ENCODE measurements at places on chromosomes 5 and 9.

GRCh38 chr9:119677811-119678505 lies 308.7 kb upstream of the BRINP1 start:
- no peak for DNase-seq

GRCh38 chr5:68182534-68182933 lies 33.0 kb upstream of the PIK3R1 start:
- DNase-seq, result no peak

DNA sequence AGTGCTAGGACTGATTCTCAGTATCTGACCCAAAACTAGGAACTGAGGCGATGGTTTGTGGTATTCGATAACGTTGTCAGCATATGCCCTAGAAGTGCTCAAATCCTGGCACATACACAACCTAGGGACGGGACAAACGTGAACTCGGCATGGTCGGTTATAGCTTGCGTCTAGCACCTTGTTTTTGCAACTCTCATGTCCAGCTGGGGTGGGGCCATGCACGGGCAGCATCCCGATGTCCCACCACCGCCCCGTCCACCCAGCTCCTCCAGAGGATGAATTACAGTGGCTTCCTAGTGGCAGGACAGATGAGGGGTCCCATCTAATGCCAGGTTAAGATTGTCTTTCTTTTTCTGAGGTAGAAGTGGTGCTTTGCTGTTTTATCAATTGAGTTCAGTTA lies 31.6 kb downstream of the PROP1 start:
- no peak for DNase-seq

DNA sequence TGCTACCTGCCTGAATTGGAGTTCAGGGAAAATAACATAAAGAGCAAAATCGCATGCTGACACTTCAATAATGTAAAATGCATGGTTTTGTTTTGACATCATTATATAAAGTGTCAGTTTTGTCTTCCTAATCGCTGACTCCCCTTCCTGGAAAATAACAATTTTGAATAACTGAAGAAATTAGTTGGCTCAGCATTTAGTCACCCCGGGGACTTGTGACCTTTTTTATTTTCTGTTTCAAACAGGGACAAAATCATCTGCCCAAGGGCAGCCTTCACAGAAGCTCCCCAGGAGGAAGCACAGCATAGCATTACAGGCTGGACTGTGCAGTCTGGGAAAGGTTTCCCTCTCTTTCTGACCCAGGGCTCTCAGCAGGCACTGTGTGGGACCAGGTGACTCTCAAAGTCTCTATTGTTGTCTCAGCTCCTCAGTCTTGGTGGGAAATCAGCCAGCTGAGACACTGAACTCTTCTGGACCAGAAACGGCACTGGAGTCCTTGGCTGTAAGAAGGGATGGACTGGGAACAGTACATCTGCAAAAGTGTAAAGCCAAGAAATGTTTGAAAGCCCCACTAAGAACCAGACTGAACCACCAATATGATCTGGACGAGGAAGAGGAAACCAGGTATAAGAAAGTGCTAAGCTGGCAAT lies 671.3 kb upstream of the KLF4 start:
- no peak for DNase-seq

DNA sequence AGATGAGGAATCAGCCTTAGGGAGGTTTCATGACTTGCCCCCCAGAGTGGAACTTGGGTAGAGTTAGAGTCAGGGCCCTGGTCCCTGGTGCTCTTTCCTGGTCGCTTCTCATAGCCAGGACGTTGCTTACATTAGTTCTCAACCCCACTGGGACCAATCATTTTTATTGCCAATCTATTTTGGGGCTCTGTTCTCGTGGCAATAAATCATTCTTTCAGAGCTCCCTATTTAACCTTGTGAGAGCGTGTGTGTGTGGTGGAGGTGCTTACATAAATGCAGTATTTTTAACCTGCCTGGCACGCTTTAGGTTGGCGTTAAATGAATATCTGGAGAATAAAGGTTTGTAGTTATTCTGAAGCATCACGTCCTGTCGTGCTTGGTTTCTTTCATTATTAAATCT lies 4.1 kb downstream of the TRIO start:
- no peak for DNase-seq
